Natural killer cell treated with Interleukin-12 subunit alpha and Interleukin-12 subunit beta and Interleukin-15 and Interleukin-18, amount 100 ng/mL, for 72 hours (primary cell): ENCODE measurements at places on chromosomes 1 and 21.

- DNase-seq, result no peak
Observed at GRCh38 chr1:172960454-172961208, 90.1 kb downstream of the TNFSF18 start.

DNA sequence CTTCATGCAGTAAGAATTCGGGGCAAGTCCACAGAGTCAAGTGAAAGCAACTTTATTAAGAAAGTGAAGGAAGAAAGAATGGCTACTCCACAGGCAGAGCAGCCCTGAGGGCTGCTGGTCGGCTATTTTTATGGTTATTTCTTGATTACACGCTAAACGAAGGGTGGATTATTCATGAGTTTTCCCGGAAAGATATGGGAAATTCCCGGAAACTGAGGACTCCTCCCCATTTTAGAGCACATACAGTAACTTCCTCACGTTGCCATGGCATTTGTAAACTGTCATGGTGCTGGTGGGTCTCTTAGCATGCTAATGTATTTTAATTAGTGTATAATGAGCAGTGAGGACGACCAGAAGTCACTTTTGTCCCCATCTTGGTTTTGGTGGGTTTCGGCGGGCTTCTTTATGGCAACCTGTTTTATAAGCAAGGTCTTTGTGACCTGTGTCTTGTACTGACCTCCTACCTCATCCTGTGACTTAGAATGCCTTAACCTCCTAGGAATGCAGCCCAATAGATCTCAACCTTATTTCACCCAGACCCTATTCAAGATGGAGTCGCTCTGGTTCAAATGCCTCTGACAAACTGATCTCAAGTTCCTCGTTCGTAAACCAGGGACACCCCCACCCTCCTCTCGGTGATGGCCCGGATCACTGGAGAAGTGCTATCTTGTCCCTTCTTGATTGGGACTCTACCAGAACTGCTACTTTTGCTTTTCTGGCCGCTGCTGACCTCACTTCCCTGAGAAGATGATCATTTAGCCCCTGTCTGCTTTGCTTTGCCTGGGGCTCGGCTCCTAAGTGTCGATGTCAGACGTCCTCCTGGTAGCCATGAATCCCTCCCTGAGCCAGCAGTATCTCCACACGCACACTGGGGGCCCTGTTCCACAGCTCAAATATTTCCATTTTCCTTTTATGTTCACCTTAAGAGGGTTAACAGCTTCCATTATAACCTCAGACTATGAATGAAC is 48.8 kb downstream of the CLSTN1 start:
- no peak for DNase-seq

DNA sequence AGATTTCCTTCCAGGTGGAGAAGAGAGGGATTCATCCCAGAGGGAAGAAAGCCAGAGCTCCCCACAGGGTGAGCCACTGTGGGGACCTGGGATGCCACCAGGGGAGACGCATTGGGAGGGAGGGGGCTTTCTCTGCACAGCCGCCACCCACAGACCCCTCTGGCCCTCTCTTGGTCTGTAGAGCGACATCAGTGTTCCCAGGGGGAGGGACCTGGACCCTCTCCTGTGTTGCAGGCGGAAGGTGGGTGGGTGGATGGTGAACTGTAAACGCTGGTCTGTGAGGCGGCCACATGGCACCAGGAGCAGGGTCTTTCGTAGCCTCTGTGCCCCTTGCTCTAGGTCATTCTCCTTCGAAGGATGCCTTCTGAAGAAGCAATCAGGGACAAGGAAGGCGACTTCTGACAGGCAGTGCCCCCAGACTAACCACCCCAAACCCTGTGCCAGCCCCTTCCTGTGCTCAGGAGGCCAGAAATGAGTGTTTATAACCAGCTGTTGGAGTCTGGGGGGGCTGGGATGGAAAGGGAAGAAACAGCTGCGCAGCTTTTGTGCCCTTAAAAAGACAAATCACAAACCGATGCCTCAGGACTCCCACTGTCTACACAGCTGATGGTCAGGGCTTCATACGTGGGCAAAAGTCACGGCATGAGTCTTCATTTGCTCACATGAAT is 121.4 kb upstream of the ZBTB40 start:
- no peak for DNase-seq

GRCh38 chr1:41537251-41537650 is 52.8 kb upstream of the EDN2 start:
- no peak for DNase-seq

DNA sequence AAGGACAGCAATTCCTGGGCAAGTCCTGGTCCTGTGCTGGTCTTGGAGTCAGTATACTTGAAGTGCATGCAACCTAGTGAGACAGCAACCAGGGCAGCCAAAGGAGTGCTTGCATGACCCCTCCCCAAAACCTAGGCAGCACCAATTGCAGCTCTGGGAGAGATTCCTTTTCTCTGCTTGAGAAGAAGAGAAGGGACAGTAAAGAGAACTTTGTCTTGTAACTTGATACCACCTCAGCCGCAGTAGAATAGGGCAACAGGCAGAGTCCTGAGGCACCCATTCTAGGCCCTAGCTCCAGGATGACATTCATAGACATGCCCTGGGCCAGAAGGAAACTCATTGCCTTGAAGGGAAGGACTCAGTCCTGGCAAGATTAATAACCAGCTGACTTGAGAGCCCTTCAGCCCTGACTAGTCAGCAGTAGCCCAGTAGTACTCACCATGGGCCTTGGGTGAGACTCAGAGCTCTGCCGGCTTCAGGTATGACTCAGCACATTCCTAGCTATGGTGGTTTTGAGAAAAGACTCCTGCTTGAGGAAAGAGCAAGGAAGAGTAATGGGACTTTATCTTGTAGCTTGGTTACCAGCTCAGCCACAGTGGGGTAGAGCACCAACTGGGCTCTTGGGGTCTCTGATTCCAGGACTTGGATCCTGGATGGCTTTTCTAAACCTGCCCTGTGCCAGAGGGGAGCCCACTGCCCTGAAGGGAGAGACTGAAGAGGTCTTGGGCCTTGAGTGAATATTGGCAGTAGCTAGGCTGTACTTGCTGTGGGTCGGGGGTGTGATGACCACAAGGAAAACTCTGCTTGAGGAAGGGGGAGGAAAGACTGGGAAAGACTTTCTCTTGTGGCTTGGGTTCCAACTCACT is 51.7 kb upstream of the ACADM start:
- DNase-seq, result no peak

GRCh38 chr1:202320081-202320405 is 21.7 kb downstream of the UBE2T start:
- no peak for DNase-seq

DNA sequence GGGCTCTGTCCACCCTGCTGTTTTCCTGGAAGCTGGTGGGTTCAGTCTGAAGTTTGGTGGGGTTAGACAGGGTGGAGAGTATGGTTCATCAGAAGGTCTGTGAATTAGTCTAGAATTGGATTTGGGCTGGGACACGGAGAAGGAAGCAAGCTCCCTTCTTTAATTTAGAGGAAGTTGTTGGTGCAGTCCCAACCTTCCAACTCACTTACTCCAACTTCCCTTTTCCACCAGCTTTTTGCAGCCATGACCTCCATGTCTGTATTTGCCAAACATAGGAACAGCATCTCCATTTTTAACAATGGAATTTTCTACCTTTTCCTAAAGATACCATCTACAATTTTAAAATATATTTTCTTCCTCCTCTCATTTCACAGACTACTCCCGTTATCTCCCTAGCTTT is 28.5 kb upstream of the PRELP start:
- DNase-seq, result no peak

DNA sequence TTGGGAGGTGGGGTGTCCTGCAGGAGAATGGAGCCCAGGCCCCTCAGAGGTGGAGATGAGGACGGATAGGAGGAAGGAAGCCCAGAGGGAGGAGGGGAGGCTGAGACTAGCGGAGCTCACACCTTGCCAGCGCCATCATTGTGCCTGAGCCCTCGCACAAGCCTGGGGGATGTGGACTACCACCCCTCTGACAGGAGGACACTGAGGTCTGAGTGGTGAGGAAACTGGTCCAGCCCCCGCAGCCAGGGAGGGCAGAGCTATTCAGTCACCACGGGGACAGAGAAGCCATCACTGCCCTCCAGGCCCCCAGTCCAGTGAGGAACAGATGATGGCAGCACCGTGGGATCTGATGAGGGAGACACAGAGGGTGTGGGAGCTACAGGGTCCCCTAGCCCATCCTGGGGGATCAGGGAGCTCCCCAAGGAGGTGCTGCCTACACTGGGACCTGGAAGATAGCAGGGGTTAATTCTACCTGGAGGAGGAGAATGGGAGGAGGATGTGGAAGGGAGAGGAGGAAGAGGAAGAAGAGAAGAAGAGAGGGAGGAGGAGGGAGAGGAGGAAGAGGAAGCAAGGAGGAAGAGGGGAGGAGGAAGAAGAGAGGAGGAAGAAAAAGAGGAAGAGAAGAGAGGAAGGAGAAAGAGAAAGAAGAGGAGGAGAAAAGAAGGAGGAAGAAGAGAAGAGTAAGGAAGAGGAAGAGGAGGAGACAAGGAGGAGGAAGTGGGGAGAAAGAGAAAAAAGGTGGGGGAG is 31.0 kb downstream of the MATN1 start:
- no peak for DNase-seq
